Esophagus muscularis mucosa (tissue), 4 donors: ENCODE measurements at places on chromosomes 11 and 22. TPM values are rescaled to one million over a fixed set of nuclear protein-coding genes. Genes with fewer than 3 reads are reported as not detected.

The MRGPRF gene
- total RNA-seq = 206 TPM

The MAPK8IP2 gene
- 3.9 TPM for total RNA-seq

The OR51A7 gene
- total RNA-seq = not detected

The MMP11 gene
- total RNA-seq = 4.6 TPM

The SLC25A18 gene
- 0.42 TPM for total RNA-seq

The KDM4D gene
- total RNA-seq = under 0.01 TPM

The HEPHL1 gene
- 0.42 TPM for total RNA-seq

The TIRAP gene
- 12.9 TPM for total RNA-seq

The CHADL gene
- 7.5 TPM for total RNA-seq

The FREY1 gene
- 1.3 TPM for total RNA-seq

The OR8D4 gene
- not detected for total RNA-seq

The BTBD18 gene
- not detected for total RNA-seq

The RRAS2 gene
- 40.7 TPM for total RNA-seq

The CLMP gene
- 184 TPM for total RNA-seq

The CDC42EP1 gene
- total RNA-seq = 37.6 TPM

The MRPL40 gene
- total RNA-seq = 25.5 TPM

The OR51E2 gene
- 1.8 TPM for total RNA-seq

The SEPTIN3 gene
- 0.26 TPM for total RNA-seq

The ANO9 gene
- total RNA-seq = not detected

The THRSP gene
- total RNA-seq = not detected

The ADAMTS15 gene
- total RNA-seq = 10.1 TPM

The AKIP1 gene
- 56.4 TPM for total RNA-seq

The ASPHD2 gene
- 1.1 TPM for total RNA-seq

The HOATZ gene
- not detected for total RNA-seq

The TRIM48 gene
- not detected for total RNA-seq

The INPP5J gene
- 1.9 TPM for total RNA-seq

The LRRC32 gene
- 46.2 TPM for total RNA-seq

The SLC15A3 gene
- 31.1 TPM for total RNA-seq

The IRAG1 gene
- total RNA-seq = 338 TPM

The PDE2A gene
- total RNA-seq = 48.2 TPM

The ESAM gene
- 10.8 TPM for total RNA-seq

The SLC29A2 gene
- total RNA-seq = 2.1 TPM

The OR52H1 gene
- total RNA-seq = not detected

The RASL10A gene
- total RNA-seq = 0.84 TPM

The PATZ1 gene
- total RNA-seq = 12.9 TPM

The TSPO gene
- total RNA-seq = 185 TPM

The KRTAP5-7 gene
- not detected for total RNA-seq

The EIF3F gene
- 256 TPM for total RNA-seq

The DCHS1 gene
- total RNA-seq = 60.9 TPM

The OR6T1 gene
- total RNA-seq = not detected

The RFPL2 gene
- not detected for total RNA-seq

The NAALAD2 gene
- total RNA-seq = 0.78 TPM

The SULT4A1 gene
- 1.2 TPM for total RNA-seq

The SAA2 gene
- not detected for total RNA-seq

The CCDC87 gene
- total RNA-seq = 0.46 TPM
